ENCODE measurements at places on chromosomes 2 and 18.
A peak's percentile ranks its signal among the peaks of the same experiment; 100 is the strongest.

DNA sequence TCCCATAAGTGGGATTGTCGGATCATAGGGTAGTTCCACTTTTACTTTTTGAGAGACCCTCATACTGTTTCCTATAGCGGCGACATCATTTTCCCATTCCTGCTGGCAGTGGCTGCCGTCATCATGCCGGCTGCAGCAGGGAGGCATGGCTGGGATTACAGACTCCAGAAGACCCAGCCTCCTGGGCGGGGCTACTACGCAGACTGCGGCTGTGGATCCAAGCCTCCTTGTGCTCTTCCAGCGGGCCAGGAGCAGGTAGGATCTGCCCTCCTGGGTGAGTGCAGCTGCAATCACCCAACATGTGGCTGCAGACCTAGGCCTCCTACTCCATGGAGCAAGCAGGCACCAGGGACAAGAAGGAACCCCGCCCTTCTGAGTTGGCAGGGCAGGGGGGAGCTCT, 359.2 kb downstream of the GALR1 start:
- DNase-seq, result no peak

DNA sequence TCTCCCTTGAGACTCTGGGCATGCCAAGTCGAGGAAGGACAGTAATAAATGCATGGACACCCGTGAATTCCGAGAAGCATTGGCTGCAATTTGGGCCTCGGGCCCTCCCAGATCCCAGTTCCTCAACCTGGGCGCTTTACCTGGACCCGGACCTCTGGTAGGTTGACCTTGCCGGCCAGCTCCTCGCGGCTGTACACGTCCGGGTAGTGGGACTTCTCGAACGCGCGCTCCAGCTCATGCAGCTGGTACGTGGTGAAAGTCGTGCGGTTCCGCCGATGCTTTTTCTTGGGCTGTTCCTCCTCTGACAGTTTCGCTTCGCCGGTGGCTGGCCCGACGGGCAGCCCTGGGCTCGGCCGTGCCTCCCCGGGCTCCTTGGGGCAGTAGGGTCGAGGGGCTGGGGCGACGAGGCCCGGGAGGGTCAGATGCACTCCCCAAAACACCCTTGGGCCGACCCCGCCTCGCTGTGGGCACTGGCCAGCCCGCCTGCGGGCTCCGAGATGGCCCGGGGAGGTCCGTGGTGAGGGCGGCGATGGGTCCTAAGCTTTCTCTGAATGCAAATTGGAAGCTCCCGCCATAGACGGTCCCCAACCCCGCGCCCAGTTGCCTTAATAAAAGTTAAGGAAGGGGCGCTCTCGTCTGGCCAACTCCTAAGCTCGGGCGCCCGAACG, 899 bp downstream of the RAX start:
- no peak for DNase-seq

DNA sequence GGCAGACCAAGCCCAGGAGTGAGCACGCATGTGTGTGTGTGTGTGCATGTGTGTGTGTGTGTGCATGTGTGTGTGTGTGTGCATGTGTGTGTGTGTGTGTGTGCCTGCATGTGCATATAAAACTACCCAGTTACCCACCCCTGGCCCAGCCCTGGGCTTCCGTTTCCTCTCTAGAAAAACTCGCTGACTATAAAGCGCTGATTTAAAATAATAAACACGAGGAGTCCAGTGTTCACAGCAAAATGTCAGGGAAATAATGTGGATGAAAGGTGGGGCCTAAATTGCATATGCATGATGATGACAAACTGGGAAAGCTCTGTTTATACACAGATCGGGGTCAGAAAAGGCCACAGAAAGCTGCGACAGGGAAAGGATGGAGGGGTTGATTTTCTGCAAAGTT, 7.5 kb downstream of the ADCY3 start:
- no peak for DNase-seq

GRCh38 chr2:70085711-70086277, 1.5 kb upstream of the PCBP1 start:
- peak; percentile 41 for DNase-seq

DNA sequence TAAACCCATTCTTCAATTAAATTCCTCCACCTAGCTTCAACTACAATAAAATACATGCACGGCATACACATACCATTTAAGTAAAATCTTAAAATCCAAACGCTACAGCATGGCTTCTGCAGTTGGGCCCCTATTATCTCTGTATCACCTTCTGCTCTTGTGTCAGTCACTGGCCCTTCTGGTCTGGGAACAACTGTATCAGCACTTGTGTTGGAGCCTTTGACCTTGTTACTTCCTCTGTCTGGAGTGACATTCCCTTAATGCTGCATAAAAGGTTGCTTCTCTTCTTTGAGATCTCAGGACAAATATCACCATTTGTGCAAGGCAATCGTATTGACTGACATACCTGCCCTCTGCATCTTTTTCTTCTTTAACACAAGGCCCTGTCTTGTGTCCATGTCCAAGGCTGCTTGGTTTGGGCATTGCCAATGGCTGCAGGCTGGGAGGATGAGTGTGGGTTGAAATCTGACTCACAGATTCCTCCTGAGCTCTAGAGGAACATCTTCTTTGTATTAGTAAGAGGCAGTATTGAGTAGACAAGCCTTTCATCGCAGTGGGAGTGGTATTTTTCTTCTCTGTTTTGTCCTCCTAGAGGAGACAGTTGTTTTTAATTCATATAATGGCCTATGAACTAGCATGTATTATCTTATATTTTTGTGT, 267.8 kb upstream of the TRIB2 start:
- no peak for DNase-seq

DNA sequence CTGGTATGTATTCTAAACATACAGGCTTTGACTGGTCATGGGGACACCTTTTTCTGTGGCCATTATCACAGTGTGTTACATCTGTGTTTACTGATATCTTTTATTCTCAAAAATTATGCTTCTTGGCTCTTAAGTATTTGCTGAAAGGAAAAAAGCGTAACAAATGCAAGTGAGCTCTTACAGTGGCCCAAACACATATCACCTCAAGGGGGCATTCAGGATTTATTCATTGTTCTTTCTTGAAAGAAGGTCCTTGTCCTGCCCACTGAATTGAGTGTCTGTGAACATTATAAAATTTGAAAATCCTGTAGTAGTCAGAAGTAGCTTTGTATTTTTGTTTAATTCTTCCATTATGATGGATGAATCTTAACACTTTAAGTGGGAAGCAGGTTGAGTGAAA, 454.5 kb downstream of the XIRP2 start:
- no peak for DNase-seq

DNA sequence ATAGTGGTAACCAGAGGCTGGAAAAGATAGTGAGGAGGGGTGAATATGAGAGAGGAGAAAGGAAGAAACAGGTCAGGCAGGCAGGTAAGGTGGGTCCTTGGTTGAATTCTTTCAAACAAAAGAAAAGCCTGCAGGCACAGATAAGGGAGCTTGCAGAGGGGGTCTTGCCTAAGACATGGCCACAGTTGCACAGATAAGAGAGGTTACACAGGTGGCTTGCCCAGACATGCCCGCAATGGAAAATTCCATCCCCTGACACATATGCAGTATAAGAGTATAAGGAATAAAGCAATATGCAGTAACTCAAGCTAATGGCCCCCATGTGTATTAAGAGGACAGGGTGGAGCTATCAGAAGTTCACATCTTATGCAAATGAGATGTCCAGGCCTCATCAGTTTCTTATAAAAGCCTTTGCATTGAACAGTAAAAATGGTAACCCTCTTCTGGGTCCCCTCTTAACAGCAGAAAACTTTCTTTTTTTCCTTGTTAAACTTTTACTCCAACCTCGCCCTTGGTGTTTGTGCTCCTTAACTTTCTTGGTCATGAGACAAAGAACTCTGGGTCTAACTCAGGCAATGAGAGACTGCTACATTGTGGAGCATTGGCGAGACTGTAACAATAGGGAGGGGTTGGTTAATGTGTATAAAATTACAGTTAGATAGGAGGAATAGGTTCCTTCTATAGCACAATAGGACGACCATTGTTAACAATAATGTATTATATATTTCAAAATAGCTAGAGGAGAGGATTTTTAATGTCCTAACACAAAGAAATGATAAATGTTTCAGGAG, 764.6 kb downstream of the TSN start:
- DNase-seq, result no peak

DNA sequence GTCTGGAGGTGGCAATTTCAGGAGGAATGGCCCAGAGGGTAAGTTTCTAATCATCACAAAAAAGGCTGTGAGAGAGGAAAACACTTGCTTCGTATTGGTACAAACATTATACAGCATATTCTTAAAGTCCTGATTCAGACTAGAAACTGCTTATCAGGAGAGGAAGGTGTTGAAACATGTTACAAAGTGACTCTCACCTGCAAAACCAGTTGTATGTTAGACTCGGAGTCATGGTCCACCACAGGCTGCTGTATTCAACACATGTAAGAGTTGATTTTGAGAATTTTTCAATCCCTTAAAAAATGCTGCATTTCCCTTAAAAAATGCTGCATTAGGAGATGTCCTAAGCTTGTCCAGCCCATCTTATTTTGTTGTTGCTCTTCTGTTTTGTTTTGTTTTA, 61.5 kb downstream of the MBP start:
- no peak for DNase-seq

- no peak for DNase-seq
Measured at GRCh38 chr18:47912794-47913585, 17.5 kb downstream of the SMAD2 start.

DNA sequence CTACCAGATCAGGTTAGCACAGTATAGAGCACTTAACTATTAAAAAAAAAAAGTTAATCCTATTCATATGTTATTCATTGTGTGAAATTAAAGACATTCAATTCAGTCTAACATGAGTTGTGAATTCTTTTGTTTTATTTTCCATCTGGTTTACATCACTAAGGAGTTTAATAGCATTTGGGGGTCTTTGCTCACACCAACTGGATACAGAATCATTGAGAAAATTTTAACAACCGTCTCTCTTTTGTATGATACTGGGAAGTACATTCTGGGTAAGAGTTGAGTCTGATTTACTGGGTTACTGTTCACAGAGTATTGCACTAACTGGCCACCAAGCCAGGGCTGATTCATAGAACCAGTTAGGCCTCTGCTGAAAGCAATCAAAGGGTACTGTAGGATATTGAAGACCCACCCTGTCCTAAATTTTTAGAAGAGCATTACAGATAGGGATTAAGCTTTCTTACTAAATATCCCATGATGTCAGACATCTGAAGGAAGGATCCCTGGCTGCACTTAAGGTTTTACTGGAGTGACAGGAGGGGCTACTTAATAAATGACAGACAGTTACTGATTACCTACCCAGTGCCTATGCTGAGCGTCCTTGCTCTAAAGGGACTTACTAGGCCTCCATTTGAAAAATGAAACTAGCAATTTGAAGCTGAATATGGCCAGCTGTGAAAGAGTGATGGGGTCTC, 387.9 kb downstream of the SETBP1 start:
- no peak for DNase-seq

DNA sequence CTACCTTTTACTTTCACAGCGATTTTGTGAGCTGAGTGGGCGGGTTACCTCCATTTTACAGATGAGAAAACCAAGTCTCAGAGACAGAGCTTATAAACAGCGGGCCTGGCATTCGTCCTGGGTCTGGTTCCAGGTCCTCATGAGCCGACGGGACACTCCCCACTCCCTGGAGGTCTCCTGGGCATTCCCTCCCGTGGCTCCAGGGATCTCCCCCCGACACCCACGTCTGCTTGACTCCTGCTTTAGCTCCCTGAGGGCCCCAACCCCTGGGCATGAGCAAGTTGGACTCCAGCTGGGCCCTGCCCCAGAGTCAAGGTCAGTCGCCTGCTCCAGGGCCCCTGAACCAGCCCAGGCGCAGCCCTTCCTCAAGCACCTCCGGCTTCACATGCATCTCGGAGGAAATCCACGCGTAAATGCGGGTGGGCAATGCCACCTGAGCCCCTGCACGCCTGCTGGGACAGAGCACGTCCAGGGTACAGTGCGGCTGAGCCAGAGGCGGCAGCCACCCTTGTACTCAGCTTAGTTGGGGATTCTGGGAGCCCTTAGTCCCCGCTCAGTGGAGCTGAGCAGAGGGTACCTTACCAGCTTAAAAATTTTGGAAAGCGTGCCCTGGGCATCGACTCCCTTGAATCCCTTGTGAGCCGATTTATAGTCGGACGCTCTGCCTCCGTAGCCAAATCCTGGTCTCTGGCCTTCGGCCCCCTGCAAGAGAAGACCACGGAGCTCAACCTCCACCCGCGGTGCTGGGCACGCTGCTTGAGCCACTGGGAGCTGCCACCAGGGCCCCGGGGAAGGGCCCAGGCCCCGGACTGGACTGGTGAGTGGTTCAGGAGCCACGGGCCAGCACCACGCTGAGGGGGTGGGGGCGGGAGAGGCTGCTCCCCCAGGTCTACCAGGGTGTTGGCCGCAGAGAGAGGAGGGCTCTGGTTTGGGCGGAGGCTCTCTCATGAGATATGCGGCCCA, 148.1 kb downstream of the MBP start:
- DNase-seq, result no peak

DNA sequence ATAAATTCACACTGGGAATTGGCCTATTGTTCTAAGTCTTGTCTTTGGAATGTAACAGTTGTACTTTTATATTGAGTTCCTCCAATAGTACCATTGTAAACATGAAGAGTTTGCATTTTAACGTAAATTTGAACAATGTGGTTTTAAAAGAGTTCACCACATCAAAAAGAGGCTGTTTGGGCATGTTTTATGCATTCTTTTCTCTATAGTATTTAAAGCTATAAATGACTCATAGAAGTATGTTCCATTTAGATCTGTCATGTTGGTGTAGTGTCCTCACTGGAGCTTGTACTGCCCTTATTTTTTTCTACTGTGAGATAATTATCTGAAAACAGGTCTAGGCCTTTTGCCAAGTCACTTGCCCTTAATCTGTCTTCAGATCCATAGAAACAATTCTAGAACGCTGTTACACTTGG, 141.9 kb downstream of the RHBDD1 start:
- peak; percentile 41 for DNase-seq

DNA sequence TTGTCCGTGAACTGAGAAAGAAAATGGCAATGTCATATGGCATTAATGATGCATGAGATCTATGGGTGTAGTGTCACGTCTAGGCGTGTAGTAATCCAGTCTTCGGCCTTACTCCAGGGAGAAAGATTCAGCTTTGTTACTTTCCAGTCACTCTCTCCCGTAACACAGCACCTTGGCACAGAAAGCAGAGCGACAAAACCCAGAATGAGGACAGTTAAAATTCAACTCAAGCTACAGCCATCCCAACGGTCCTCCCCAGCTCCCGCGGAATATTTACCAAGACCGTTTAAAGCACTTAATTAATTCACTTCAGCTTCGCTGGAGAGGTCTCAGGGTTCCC, 797 bp upstream of the CRIM1 start:
- no peak for DNase-seq

- DNase-seq, result no peak
Measured at GRCh38 chr18:76447258-76447890, 47.7 kb downstream of the ZNF516 start.

- DNase-seq, result no peak
Measured at GRCh38 chr2:128234613-128235012, 84.1 kb downstream of the HS6ST1 start.
